ENCODE measurements at places on chromosomes 13 and 19.

GRCh38 chr13:97266332-97266731 is 44.2 kb downstream of the MBNL2 start:
- DNase-seq: no peak

DNA sequence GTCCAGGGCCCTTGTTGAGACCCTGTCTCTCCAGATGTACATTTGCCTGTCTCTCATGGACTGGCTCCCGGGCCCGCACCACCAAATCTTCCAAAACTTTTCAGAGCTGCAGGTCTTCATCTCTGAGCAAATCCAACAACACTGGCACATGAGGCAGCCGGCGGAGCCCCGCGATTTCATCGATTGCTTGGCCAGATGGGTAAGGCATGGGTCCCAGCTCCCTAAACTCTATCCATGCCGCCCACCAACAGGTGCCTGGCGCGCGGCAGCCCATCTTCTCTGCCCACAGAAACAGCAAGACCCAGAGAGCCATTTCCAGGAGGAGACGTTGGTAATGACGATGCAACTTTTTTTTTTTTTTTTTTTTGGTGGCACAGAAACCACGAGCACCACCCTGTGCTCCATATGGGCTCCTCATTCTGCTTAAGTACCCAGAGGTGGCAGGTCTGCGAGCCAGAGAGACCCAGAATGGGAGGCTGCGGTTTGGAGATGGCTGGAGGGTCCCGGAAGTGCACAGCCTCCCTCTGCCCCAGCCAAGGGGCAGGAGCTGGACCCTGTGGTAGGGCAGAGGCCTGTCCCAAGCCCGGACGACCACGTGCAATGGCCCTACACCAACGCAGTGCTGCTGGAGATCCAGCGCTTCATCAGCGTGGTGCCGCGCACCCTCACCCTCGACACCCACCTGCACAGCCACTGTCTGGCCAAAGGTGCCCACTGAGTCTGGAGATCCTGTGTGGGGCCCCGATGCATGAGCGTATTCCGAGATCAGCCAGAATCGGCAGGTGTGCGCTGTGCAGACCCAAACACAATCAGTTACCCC is 22.6 kb downstream of the CYP2F1 start:
- no peak for DNase-seq

DNA sequence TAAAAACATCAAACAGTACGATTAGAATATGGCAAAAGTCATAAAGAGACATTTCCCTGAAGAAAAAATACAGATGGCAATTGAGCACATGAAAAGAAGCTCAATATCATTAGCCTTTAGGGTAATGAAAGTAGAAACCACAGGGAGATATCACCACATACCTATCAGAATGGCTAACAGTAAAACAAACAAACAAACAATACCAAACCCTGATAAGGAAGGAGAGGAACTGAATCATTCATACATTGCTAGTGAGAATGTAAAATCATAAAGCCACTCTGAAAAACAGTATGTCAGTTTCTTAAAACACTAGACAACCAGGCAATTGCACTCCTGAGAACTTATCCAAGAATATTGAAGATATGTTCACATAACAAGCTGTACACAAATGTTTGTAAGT is 1342.5 kb upstream of the SLC10A2 start:
- no peak for DNase-seq

GRCh38 chr13:37526710-37527473 is 71.7 kb downstream of the POSTN start:
- no peak for DNase-seq

GRCh38 chr13:40388617-40389016 is 277.8 kb downstream of the FOXO1 start:
- peak; percentile 69 for DNase-seq

GRCh38 chr19:3045885-3046697 is 16.2 kb downstream of the TLE5 start:
- no peak for DNase-seq

DNA sequence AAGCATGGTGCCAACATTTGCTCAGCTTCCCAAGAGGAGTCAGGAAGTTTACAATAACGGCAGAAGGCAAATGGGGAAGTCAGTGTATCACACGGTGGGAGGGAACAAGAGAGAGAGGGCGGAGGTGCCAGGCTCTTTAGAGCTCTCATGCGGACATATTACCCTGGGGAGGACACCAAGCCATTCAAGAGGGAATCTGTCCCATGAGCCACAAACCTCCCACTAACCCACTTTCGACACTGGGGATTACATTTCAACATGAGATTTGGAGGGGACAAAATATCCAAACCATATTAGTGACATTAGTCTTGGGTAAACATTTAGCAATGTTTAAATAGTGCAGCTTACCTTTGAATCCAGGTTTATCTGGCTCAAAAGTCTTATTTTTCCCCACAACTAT is 69.9 kb downstream of the SLAIN1 start:
- DNase-seq: no peak

- no peak for DNase-seq
Measured at GRCh38 chr19:16788479-16788878, 40.7 kb upstream of the SIN3B start.

- peak; percentile 8 for DNase-seq
Measured at GRCh38 chr13:29594303-29594709, 1.2 kb downstream of the SLC7A1 start.

DNA sequence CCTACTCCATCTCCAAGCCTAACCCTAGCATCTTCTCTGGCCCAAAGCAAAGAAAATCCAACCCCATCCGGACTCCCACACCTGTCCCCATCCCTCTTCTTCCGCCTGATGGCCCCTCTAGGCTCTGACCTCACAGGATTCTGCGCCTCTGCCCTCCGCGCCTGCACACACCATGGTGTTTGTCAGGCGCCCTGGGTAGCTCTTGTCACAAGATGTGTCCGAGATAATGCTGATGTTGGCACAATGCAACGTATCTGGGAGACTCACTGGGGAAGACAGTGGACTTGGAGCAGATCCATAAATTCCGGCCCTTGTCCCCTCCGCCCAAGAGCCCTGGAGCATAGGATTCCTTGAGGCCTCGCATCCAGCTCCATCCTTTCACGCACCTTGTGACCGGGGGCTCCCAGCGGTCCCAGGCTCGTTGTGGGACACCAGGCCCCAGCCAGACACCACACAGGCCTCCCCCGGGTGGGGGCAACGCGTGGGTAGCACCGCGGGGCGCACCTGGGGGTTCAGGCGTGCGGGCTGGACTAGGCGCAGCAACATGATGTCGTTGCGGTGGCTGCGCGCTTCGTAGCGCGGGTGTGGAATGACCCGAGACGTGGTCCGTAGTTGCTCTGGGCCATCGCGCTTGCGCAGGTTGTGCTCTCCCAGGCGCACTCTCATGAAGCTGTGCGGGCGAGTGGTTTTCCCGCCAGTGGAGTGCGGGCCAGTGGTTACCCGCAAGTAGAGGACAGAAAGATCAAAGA is 3.1 kb upstream of the KLK1 start:
- no peak for DNase-seq

GRCh38 chr13:113601166-113602070 is 16.9 kb downstream of the TFDP1 start:
- no peak for DNase-seq

DNA sequence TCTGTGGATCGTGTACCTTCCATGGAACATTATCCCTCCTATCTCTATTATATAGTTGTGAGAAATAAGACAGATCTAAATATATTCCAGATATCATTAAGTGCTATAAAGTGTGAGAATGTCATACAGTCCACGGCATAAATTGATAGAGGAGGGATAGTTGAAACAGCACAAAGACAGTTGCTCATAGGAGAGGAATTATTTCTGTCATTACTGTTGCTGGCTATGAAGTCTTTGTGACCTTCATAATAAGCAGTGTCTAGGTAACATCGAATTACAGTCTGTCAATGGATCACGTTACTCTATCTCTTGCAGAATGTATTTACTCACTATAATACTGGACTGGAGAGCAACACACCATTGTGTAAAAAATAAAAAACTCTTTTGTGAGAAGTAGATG is 671.5 kb upstream of the PCDH20 start:
- no peak for DNase-seq

DNA sequence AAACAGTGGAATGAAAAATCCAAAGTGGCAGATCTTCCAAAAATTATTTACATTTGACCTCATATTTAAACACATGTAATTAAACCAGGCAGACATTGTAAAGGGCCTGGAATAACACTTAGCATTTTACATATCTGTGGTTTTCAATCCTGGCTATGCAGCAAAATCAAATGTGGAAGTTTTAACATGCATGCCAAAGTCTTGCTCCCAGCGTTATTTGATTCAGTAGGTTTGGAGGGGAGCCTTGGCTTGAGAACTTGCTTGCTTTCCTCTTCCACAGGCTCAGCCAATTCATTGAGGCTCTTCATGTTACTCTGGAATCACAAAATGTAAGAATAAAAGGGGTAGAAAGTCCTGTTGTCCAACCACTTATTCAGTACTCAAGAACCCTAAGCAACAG is 42.5 kb upstream of the INTS6 start:
- DNase-seq: no peak

DNA sequence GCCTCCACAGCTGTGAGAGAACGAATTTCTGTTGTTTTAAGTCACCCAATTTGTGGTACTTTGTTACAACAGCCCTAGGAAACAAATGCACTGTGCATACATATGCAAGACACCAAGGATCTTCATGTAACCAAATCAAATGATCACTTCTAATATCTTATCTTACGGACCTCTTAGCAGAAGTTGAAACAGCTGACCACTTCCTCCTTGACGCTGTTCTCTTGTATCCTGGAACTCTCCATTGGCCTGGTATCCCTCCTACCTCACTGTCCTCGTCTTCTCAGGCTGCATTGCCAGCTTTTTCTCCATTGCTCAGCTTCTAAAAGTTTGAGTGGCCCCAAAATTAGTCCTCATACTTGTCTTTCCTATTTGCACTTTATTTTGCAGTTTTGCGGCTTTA is 200.4 kb downstream of the DLEU7 start:
- no peak for DNase-seq

DNA sequence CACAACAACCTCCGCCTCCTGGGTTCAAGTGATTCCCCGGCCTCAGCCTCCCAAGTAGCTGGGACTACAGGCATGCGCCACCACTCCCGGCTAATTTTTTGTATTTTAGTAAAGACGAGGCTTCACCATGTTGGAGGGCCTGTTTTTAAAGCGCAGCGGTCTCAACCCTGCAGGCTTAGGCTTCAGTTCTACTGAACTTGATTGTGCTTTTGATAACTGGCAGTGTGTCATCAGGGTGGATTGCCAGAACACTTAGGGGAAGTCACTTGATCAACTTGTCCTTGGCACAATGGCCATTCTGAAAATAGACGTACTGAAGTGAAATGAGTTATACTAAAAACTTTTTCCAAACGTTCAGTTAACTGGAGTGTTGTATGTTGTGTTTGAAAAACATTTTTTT is 472.2 kb downstream of the KLF5 start:
- no peak for DNase-seq

DNA sequence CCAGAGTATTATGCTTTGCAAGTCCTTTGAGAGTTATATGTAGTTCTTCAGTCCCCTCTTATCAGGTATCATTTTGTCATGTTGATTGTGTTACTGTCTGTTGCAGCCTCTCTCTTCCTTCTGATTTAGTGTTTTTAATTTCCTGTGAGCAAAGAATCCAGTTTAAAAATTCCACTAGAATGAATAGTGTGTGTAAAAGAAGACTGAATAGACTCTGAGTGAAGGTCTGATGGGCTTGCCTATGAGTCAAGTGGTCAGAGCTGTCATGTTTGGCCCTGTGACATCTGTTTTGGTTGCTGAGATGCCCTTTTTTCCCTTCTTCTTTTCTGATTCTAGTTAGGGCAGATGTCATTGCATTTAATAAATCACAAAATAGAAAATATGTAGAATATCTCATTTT is 23.3 kb upstream of the KCTD4 start:
- no peak for DNase-seq

DNA sequence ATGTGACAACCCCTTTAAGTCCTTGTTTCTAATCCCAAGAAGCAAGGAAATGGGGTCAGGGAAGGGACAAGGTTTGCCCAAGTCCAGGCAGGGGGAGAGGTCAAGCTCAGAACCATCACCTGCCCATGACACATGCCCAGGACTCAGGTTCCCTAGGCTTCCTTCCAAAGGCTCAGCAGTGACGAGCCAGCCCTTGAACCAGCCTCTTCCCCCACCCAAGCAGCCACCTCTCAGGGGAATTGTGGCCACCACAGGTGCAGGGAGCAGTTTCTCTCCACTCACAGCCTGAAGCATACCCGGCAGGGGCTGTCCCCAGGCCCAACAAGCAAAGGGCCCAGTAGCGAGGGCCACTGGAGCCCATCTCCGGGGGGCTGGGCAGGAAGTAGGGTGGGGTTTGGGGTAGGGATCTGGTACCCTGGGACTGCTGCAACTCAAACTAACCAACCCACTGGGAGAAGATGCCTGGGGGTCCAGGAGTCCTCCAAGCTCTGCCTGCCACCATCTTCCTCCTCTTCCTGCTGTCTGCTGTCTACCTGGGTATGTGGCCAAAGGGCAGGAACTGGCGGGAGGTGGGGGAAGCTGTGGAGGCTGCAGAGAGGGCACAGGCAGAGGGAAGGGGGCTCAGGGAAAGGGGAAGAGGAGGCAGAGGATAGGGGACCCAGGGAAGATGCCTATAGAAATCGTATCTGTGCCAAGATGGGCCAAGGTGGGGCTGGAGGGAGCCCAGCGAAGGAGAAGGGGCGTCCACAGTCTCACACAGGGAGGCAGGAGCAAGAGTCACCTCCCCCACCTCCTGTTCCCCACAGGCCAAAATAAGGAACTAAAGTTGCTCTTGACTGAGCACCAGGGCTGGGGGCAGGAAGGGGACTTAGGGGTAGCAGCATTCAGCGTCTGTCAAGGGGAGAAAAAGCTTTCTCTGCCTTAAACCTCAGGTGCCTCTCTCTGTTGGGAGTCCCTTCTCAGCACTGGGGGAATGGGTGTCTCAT is at the start of gene CD79A:
Gene CD79A (plus strand): TSS at position 433 of the 986 bp plus-strand sequence. CDS start 26 bp downstream, at position 459.
- DNase-seq: no peak

DNA sequence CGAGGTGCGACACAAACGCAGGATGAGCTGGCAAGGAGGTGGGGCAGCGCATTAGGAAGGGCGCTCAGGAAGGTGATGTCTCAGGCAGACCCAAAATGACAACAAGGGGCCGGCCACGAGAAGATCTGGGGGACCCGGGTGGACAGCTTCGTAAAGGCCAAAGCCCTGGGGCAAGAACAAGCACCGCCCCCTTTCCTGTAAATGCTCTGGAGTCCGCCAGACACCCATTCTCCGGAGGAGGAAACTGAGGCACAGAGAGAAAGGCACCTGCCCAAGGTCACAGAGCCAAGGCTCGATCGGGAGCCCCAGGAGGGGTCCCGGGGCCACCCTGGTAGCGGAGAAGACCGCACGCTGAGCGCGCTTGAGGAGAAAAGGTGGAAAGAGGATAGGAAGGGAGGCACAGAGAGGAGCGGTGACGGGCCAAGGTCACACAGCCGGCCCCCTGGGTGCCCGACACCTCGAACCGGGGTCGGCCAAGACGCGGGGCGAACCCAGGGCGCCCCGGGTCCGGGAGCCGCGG is 571 bp downstream of the SAFB2 start:
- no peak for DNase-seq

GRCh38 chr13:113232208-113233003 is 23.0 kb downstream of the CUL4A start:
- no peak for DNase-seq

- no peak for DNase-seq
Measured at GRCh38 chr13:48978942-48979601, 3.4 kb downstream of the FNDC3A start.

- no peak for DNase-seq
Measured at GRCh38 chr13:95470574-95471366, 81.8 kb upstream of the CLDN10 start.

GRCh38 chr19:18541992-18542940 is 1.1 kb downstream of the FKBP8 start:
- DNase-seq: no peak

Measured in stimulated activated CD8-positive, alpha-beta memory T cell treated with anti-CD3 and anti-CD28 coated beads, Interleukin-4, amount 100 ng/mL, for 4 hours (primary cell).